ENCODE measurements at places on chromosomes 3 and 15.
A peak's percentile ranks its signal among the peaks of the same experiment; 100 is the strongest.

DNA sequence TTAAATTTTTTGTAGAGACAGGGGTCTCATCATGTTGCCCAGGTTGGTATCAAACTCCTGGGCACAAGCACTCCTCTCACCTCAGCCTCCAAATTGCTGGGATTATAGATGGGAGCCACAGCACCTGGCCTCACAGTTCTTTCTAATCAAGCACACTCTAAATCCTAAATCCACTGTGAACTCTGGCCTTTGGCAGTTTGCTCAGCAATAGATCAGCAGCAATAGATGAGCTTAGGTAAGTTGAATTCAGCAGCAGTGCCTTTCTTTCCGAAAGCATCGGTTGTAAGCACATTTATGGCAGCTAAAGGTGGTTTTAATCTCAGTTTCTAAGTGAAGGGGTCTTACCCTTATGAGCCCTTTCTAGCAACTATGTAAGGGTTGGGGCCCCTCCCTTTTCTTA is 16.6 kb downstream of the PDHB start:
- no peak for DNase-seq

DNA sequence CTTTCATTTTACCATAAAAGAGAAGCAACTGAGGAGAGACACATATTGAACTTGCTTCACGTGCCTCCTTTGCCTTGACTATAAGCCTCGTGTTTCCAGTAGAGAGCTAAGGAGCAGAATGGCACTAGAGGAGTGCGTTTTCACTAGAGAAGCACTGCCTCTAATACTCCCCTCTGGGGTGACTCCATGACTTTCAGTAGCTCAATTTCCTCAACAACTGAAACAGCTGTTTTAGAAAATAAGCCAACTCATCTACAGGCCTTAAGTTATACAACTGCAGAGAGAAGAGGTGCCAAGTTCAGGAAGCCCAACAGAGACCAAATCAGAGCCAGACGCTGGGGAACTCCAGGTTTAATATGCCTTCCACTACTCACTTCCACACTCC is 1.9 kb downstream of the UBP1 start:
- DNase-seq: peak; percentile 64

GRCh38 chr15:33119273-33119672 is 75.2 kb downstream of the FMN1 start:
- DNase-seq: no peak

DNA sequence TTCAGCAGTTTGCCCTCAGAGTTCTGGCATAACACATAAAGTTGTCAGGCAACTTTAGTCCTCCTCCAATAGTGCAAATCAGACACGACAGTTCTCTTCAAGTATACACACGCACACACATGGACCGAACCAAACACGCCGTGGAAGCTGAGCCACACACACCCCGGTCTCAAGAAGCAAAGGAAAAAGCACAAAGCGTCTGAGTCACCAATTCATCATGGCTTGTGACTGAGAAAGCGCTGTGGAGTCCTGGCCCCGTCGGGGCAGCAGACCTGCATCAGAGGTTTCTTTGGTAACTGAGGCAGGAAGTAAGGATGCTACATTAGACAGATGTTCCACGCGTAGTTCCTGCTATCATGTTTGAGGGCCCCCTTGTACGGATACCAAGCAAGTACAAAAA is 85.7 kb downstream of the VGLL4 start:
- no peak for DNase-seq

- DNase-seq: no peak
Observed at GRCh38 chr15:92332125-92332899, 61.4 kb upstream of the ST8SIA2 start.

DNA sequence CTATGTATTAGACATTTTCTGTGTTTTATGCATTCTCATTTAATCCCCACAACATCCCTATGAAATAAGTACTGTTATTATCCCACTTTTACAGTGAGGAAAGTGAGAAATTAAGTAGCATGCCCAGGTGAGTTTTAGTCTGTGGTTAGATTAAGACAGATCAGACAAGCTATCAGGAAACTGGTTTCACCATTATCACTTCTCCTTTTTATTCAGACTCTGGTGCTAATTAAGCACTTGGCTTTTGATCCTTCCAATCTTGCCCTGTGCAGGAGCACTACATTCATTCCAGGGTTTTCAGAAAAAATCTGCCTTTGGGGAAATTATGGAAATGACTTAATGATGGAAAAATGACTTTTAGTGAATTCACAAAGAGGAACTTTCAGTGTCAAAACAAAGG is 115.2 kb downstream of the TMEM108 start:
- no peak for DNase-seq

- DNase-seq: no peak
Observed at GRCh38 chr15:41930221-41930866, 36.5 kb upstream of the SPTBN5 start.

DNA sequence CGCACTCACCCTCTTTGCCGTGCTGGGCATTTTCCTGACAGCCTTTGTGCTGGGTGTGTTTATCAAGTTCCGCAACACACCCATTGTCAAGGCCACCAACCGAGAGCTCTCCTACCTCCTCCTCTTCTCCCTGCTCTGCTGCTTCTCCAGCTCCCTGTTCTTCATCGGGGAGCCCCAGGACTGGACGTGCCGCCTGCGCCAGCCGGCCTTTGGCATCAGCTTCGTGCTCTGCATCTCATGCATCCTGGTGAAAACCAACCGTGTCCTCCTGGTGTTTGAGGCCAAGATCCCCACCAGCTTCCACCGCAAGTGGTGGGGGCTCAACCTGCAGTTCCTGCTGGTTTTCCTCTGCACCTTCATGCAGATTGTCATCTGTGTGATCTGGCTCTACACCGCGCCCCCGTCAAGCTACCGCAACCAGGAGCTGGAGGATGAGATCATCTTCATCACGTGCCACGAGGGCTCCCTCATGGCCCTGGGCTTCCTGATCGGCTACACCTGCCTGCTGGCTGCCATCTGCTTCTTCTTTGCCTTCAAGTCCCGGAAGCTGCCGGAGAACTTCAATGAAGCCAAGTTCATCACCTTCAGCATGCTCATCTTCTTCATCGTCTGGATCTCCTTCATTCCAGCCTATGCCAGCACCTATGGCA is 41.1 kb upstream of the CSTA start:
- no peak for DNase-seq

DNA sequence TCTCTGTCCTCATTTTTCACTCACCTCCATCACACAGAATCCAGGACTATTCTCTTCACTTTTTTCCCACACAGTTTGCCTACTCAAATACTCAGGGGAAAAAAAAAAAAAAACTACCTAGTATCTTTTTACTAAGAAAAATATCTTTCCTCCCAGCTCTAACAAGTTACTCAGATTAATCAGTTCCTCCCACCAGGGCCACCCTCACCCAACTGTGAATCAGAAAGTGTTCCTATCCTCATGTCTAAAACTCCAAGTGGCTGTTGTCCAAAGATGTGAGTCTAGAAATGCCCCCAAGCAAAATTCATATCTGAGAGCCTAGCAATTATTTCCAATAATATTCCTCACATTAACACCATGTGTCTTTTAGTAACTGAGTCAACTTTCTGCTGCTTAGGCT is 268.0 kb downstream of the ERC2 start:
- DNase-seq: no peak

DNA sequence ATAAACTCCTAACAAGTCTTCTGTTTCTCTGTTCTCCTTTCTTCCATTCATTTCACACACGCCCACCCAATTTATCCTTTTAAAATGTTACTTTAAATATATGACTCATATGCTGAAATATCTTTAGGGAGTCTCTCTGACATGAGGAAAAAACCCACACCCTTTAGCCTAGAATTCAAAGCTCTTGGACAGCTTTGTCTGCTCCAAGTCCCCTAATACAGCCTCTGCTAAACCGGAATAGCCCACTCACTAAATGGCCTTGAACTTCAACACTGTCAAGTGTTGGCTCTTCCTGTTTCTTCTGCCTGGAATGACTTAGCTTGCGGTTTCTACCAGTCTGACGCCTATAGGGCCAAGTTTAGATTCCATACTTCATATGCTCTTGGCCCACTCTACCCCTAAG is 3.3 kb upstream of the CD96 start:
- peak; percentile 64 for DNase-seq

DNA sequence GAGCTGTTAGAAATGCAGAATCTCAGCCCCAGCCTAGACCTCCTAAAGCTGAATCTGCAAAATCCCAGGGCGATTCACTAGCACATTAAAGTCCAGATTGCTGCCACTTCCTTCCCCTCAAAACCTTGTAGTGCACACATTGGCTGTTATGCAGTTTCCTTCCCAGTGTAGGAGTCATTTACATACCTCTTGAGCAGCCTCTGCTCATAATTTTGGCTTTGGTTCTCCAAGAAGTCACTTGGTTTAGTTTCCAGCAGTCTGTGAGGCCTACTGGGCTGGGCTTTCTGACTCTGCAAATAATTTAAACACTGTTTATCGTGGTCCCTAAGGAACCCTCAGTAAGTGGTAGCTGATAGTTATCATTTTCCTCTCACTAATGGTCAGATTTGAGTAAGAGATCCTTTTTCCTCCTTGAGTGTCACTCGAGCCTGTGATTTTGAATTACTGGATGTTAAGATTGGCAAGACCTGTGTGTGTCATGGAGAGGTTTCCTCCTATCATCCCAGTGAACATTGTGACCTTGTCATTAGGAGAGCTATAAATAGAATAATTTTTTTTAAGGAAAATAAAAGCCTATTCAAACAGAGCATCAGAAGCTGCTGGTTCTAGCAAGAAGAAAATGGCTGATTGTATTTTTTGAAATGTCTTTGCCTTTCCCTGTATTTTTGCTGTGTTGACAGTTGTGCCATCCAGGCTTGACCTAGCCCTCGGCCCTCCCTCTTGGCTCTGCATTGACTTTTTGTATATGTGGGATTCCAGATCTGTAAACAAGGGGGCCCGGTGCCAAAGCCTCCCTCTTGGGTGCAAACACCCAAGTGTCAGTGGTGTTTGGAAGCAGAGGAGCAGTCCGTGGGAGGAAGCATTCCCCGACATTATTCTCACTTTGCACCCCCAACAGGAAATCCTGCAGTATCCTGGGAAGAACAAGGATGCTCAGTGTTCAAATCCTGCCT is 134.8 kb upstream of the ANKRD28 start:
- no peak for DNase-seq

GRCh38 chr3:39850716-39851032 is 41.3 kb downstream of the MYRIP start:
- DNase-seq: no peak

DNA sequence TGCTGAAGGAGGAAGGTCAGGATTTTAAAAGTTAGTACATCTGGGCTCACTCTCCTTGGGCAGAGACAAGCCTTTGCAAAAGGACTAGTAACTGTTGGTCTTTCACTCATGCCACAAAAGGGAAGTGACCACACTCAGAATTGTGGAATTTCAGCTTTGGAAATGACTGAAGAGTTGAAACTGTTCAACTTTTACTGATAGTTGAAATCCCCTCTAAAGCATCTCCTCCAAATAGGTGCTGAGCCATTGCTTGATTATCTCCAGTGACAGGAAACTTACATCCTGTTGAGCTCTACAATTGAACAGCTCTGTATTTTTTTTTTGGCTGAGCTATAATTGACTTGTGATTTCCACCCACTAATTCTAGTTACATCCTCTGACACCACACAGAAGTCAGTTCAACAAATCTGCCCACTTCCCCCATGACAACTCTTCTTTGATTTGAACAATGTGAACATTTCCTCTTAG is 254.8 kb upstream of the TPRG1 start:
- DNase-seq: peak; percentile 82

DNA sequence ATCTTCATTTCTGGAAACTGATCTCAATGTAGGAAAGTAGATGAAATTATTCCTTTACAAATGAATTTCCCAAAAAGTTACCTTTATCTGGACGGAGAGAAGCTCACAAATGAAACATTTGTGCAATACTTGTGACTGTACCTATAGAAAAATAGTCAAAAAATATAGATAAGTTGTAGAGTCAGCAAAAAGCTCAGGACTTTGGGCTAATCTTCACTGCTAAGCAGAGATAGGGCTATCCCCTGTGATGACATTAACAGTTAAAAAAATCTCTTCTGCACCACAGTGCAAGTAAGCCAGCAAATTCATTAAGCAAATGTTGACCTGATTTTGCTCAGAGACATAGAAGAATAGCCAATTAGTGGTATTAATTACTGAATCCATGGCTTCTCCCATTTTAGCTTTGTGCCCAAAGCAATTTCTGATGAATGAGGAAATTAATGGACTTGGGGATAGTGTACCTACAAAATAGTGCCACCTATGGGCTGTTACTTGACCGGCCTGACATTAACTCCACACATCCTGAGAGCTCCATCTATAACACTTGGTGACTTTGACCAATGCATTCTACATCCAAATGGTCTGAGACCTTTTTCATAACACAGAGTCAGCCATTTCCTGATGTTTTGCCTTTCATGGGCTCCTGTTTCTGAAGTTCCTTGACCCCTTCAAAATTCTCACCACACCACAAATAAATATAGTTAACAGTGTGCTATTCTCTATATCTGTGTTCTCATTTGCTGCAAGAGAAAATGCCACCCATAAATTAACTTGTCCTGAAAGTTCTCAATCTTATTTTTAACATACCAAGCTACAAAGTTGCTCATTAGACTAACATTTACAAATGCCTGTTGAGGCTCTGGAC is 105.0 kb downstream of the SSR3 start:
- DNase-seq: peak; percentile 60

DNA sequence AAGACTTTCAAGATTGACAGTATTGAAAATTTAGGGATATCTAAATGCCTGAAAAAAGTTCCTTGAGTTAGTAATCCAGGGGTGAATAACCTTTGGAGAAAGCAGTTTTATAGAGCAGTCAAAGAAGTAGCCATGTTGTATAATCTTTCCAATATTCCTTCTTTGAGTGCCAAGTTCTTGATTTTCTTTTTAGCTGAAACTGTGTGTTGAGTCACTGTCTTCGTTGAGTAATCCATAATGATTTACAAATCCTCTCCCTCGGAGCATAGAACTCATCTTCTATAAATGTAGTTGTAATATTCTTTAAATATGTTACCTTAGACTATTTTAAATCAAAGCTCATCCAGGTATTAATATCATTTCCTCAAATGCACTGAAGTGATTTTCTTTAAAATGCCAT is 135.2 kb downstream of the BBX start:
- DNase-seq: no peak

DNA sequence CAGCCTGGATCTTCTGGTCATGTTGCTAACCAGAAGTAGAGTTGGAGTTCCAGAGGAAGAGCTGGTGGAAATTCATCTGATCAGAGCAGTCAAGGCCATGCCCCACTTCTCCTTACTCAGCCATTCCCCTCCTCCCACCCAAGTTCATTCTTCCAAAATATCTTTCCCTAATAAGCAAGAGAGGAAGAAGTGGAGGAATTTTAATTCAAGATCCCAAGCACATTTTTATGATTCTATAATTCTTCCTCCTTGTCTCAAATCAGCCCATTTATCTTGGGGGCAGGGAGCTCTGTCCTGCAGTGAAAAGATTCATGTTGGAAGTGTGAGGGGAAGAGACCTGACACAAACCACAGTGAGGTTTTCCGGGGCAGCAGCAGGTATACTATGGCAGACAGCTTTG is 85.0 kb upstream of the GALNT15 start:
- no peak for DNase-seq

DNA sequence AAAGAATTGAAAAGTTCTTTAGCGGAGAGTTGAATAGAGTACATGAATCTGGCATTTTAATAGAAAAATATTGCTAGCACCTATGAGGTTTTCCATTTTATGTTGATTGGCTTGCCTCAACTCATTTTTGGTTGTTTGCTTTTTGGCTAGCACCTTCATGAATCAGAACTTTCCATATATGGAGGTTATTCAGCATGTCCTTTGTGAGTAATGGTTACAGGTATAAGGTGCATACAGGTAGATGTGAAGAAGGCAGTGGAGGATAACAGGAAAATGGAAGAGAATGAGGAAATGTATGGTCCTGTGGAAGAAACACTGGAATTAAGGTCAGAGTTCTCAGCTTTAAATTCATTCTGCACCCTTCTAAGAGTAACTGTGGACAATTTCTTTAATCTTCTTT is 98.1 kb upstream of the GBE1 start:
- DNase-seq: no peak

GRCh38 chr3:163071713-163072112 is 1575.1 kb downstream of the OTOL1 start:
- no peak for DNase-seq

Data from activated CD4-positive, alpha-beta T cell treated with anti-CD3 and anti-CD28 coated beads, Interleukin-2, amount 10 ng/mL, durations not matched to agents 24 days and 14 days (primary cell).